Fibroblast of lung (primary cell): ENCODE measurements at places on chromosomes 6 and 20. TPM values are rescaled to one million over a fixed set of nuclear protein-coding genes. Genes with fewer than 3 reads are reported as not detected.
A peak's percentile ranks its signal among the peaks of the same experiment; 100 is the strongest.

DNA sequence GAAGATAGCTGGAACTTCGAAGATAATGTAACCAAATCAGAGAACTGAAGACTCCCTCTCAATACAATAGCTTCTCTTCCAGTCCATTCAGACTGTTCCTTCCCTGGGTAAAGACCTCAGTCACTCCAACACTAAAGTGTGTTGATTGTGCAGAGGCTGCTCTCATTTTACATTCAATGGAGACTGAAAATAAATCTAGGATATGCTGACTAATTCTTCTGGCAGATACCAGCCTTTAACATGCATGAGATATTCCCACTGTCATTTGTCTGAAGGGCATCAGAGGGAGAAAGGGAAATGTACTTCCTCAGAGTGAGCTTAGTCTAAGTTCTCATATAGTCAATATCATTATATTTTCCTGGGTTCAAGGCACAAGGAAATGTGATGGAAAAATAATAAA lies 166.4 kb upstream of the IRAK1BP1 start:
- no peak for DNase-seq
- H3K27ac ChIP-seq = no peak overlapping the region
- H3K4me1 ChIP-seq = no peaks in the 10 kb centered on the region
- H3K36me3 ChIP-seq = no peaks in the 10 kb centered on the region
- H3K27me3 ChIP-seq = no peaks in the 10 kb centered on the region
- no peak overlapping the region for H3K4me3 ChIP-seq

DNA sequence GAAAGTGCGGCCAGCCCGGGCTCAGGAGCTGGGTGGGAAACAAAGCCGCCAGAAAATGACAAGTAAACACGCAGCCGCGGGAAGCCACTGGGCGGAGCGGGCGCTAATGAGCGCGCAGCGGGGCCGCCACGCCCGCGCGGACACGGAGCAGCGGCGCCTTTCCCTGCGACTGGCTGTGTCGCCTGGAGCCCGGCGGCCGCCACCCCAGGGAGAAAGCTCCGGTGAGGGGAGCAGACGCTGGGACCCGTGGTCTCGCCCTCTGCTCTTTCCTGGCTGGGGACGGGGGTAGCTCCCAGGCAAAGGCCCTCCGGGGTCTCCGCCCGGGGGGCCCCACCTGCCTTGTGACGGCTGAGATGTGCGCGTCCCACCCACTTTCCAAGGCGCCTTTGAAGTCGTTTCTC lies 54.9 kb downstream of the PRR18 start:
- H3K4me3 ChIP-seq = no peak overlapping the region
- no peaks in the 10 kb centered on the region for H3K36me3 ChIP-seq
- no peak overlapping the region for H3K27ac ChIP-seq
- H3K27me3 ChIP-seq = peaks cover 2% of the 10 kb centered on the region
- no peak for DNase-seq
- no peaks in the 10 kb centered on the region for H3K4me1 ChIP-seq

GRCh38 chr20:63471981-63472831 lies at the start of gene KCNQ2:
Gene KCNQ2 (minus strand): TSS chr20:63472655. CDS start chr20:63472463, 192 bp downstream.
- no peaks in the 10 kb centered on the region for H3K36me3 ChIP-seq
- peaks cover 20% of the 10 kb centered on the region for H3K27me3 ChIP-seq
- H3K27ac ChIP-seq = no peak within 1 kb of the TSS

DNA sequence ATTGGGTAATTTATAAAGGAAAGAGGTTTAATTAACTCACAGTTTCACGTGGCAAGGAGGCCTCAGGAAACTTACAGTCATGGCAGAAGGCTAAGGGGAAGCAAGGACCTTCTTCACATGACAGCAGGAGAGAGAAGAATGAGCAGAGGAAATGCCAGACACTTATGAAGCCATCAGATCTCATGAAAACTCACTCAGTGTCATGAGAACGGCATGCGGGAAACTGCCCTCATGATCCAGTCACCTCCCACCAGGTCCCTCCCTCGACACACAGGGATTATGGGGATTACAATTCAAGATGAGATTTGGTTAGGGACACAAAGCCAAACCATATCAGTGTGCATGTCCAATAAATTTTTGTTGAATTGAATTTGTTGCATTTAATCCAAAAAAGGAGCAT lies 52.0 kb downstream of the ECT2L start:
- DNase-seq = no peak
- no peaks in the 10 kb centered on the region for H3K4me1 ChIP-seq
- no peak overlapping the region for H3K4me3 ChIP-seq
- H3K36me3 ChIP-seq = no peaks in the 10 kb centered on the region
- H3K27ac ChIP-seq = no peak overlapping the region

MTG2 gene
- total RNA-seq = 17.5 and 20.5 TPM in 2 replicates

NKX2-4 gene
- not detected in 2 replicates for total RNA-seq

GRCh38 chr6:34378470-34378869 lies 14.0 kb downstream of the NUDT3 start:
- DNase-seq = no peak
- no peaks in the 10 kb centered on the region for H3K36me3 ChIP-seq
- H3K4me3 ChIP-seq = no peak overlapping the region

DEF6 gene
- 0.33 and 0.51 TPM in 2 replicates for total RNA-seq

- no peaks in the 10 kb centered on the region for H3K27me3 ChIP-seq
- H3K36me3 ChIP-seq = no peaks in the 10 kb centered on the region
- H3K4me1 ChIP-seq = no peaks in the 10 kb centered on the region
- DNase-seq = no peak
Measured at GRCh38 chr6:137230547-137230946, 11.4 kb upstream of the IFNGR1 start.

ZNF133 gene
- total RNA-seq = 27.0 and 31.5 TPM in 2 replicates

DNA sequence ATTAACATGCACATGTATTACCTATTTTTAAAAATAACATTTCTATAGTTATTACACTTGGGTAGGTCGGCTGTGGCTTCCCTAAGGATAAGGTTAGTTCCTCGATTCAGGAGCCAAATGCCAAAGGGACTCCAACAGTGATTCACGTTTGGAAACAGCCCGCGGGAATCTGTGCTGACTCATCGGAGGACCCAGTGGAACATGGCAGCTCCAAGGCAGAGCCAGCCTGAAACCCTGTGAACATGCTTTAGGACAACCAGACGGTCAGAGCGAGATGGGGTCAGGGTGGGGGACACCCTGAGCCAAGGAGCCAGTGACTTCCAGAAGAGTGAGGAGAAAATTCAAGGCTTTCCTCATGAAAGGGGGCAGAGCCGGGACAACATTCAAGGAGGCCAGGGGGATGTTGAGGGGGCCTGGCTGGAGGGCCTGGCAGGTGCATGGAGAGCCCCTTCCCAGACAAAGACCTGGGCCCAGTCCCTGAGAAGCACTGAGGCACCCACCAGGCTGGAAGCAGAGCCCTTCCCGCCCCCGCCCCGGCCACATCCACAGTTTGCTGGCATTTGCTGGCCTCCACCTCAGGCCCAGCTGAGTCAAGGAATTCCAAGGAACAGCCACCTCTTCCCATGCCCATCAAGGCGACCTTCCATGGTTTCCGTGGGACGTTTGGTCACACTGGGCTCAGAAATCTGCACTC lies 133.2 kb downstream of the SNX5 start:
- H3K27ac ChIP-seq = peak overlapping the region; percentile 90
- peak; percentile 90 for DNase-seq
- peaks cover 25% of the 10 kb centered on the region for H3K4me1 ChIP-seq
- no peaks in the 10 kb centered on the region for H3K36me3 ChIP-seq
- H3K4me3 ChIP-seq = no peak overlapping the region
- H3K27me3 ChIP-seq = no peaks in the 10 kb centered on the region

GRCh38 chr20:26208296-26209091 lies 511.8 kb upstream of the ZNF337 start:
- H3K27ac ChIP-seq = no peak overlapping the region
- DNase-seq = no peak
- no peaks in the 10 kb centered on the region for H3K36me3 ChIP-seq
- no peak overlapping the region for H3K4me3 ChIP-seq

GRCh38 chr6:4895971-4896370 lies 107.9 kb downstream of the RPP40 start:
- no peak overlapping the region for H3K4me3 ChIP-seq
- H3K27me3 ChIP-seq = no peaks in the 10 kb centered on the region
- no peaks in the 10 kb centered on the region for H3K4me1 ChIP-seq
- H3K36me3 ChIP-seq = peaks cover 1% of the 10 kb centered on the region

GRCh38 chr6:136359851-136360250 lies 70.2 kb upstream of the BCLAF1 start:
- H3K4me1 ChIP-seq = no peaks in the 10 kb centered on the region
- H3K36me3 ChIP-seq = no peaks in the 10 kb centered on the region
- no peak for DNase-seq
- no peak overlapping the region for H3K27ac ChIP-seq
- no peaks in the 10 kb centered on the region for H3K27me3 ChIP-seq

DNA sequence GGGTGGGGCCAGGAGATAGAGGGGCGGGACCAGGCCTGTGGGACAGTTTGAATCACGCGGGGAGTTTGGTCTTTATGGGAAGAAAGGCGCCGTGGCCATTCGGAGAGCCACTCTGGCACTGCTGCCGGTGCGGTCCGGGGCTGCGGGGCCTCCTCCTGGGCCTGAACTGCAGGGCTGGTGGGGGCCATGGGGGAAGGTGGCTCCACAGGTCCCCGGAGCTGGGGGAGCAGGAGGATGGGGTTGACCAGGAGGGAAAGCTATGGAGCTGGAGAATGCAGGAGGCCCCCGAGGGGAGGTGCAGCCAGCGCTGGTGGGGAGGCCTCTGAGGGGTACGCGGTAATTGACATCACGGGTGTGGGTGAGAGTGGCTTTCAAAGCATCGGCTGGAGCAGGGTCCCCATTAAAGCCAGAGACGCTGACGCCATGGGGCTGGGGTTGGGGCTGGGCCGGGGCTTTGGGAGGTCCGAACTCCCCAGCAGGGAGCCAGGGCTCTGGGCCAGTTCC lies 1.8 kb upstream of the BHLHE23 start:
- no peak overlapping the region for H3K4me3 ChIP-seq
- no peaks in the 10 kb centered on the region for H3K4me1 ChIP-seq
- DNase-seq = no peak
- H3K27me3 ChIP-seq = peaks cover 67% of the 10 kb centered on the region

NFATC2 gene
- under 0.01 and 0.50 TPM in 2 replicates for total RNA-seq

DNA sequence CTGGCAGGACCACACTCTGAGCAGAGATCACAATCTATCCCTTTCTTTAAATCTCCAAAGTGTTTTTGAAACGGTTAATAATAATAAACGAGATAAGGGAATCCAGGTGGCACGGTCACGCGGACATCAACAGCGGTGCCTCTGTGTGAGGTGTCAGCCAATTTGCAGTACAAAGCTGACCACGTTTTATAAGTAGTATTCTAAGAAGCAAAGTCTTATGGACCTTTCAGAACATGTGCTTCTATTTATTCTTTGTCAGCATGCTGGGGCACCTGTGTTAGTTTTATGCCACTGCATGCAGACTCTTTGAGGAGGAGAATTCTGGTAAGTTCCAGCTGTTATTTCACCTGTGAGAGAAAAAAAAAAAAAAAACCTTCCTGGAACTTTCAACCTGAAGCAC lies 39.0 kb upstream of the EXOC2 start:
- H3K4me1 ChIP-seq = no peaks in the 10 kb centered on the region
- no peaks in the 10 kb centered on the region for H3K27me3 ChIP-seq
- H3K27ac ChIP-seq = no peak overlapping the region
- no peaks in the 10 kb centered on the region for H3K36me3 ChIP-seq

GRCh38 chr6:142551274-142551811 lies 249.5 kb downstream of the ADGRG6 start:
- no peaks in the 10 kb centered on the region for H3K4me1 ChIP-seq
- DNase-seq = peak; percentile 42
- H3K27me3 ChIP-seq = peaks cover 3% of the 10 kb centered on the region
- no peak overlapping the region for H3K4me3 ChIP-seq

BEND6 gene
- 10.8 and 12.6 TPM in 2 replicates for total RNA-seq

GPR63 gene
- 0.51 and 3.0 TPM in 2 replicates for total RNA-seq

DNA sequence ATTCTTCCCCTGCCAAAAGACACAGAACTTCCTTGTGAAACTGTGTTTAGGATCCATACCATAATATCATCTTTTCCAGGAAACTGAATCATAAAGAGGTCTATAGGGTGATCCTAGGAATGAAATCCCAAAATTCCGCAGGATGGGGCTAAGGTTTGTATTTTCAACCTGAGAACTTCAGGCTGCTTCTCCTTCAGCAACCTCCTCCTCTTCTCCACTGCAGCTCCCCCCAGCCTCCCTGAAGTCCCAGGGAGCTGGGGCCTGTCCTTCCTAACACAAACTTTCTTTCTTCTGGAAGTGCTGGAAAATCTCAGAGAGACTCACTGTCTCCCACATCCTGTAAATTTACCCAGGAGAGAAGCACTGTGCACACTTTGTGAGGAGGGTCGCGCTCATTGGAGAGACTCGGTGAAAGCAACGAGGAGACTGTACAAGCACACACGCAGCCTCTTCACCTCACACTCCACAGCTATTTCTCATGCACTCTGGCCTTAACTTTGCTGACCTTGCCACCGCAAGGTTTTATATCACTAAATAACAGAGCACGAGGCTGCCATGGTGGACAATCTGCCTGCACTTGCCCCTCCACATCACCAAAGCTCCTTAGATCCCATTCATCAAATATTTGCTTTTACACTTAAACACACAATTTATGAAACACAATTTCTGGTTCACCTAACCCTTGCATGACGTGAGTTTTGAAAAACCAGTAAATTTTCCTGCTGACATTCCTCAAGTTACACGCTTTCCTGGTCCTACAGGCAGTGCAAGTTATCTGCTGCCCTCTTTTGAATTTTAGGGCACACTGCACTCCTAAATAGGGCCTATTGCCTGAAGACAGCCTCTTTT lies 14.3 kb downstream of the ID4 start:
- H3K4me3 ChIP-seq = no peak overlapping the region
- H3K36me3 ChIP-seq = no peaks in the 10 kb centered on the region
- H3K27ac ChIP-seq = no peak overlapping the region
- DNase-seq = peak; percentile 79
- peaks cover 2% of the 10 kb centered on the region for H3K4me1 ChIP-seq
- no peaks in the 10 kb centered on the region for H3K27me3 ChIP-seq

- no peak for DNase-seq
- H3K27me3 ChIP-seq = no peaks in the 10 kb centered on the region
- H3K4me1 ChIP-seq = no peaks in the 10 kb centered on the region
Measured at GRCh38 chr20:6070829-6071695, 17.2 kb upstream of the LRRN4 start.

PLAGL2 gene
- 1.5 and 2.3 TPM in 2 replicates for total RNA-seq

DNA sequence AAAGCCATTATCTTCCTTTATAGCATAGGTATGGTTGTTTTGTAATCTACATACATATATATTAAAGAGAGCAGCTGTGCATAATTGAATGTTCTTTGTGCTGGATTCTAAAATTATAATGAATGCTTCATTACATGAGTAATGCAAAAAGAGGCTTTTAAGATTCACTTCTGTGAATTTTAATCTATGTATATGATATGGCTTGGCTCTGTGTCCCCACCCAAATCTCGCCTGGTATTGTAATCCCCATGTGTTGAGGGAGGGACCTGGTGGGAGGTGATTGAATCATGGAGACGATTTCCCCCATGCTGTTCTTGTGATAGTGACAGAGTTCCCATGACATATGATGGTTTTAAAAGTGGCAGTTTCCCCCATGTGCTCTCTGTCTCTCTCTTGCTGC lies 255.4 kb downstream of the GRM1 start:
- no peaks in the 10 kb centered on the region for H3K4me1 ChIP-seq
- no peak overlapping the region for H3K4me3 ChIP-seq
- H3K27me3 ChIP-seq = no peaks in the 10 kb centered on the region
- DNase-seq = no peak
- no peak overlapping the region for H3K27ac ChIP-seq
